ENCODE measurements at places on chromosomes 13 and 19.
A peak's percentile ranks its signal among the peaks of the same experiment; 100 is the strongest.

DNA sequence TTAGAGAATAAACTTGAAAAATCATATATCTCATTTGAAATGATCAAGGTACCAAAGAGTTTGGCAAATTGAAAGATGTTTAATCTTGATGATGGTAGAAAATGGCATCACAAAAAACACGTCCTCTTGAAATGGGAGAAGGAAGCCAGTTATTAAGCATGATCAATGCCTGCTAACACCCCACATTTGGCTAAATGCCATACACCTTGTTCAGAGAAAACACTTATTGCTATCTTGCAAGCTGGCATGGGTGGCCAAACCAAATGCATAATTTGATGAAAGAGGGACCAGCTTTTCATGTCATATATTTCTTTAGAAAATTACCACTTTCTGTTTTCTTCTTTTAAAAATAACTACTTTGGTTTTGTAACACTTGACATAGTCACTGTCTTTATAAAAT lies 141.3 kb downstream of the ZAR1L start:
- DNase-seq: no peak

DNA sequence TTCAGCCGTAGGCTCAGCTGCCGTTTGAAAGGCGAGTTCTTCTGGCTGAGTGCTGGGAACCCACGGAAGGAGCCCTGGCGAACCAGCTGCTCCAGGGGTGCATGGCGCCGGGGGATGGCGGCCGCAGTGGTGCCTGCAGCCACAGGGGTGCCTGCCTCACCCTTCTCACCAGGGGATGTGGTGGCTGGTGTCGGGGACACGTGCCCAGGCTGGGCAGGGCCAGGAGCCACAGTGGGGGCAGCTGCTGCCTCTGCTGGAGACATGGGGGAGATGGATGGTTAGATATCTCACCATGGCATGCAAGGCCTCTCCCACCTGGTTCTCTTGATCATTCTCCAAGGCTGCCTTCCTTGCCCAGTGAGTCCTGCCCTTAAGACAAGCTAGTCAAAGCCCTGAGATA lies 17.1 kb downstream of the NUMBL start:
- DNase-seq: no peak

DNA sequence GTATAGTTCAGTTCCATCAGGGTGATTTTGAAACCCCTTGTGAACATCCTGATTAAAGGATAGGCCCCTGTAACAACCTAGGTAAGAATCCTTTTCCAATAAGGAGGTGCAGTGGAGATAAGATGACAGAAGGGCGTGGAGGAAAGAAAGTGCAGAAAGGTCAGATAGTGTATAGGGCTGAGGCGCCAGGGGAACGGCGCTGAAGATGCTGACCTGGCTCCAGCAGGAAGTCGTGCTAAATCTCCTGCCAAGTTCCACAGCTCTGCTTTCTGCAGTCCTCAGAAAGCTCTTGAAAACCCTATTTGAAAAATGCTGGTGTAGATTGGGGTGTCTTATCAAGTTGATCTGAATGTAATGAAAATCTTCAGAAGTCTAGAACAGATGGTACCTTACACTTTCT lies 221.7 kb downstream of the COG6 start:
- DNase-seq: no peak

DNA sequence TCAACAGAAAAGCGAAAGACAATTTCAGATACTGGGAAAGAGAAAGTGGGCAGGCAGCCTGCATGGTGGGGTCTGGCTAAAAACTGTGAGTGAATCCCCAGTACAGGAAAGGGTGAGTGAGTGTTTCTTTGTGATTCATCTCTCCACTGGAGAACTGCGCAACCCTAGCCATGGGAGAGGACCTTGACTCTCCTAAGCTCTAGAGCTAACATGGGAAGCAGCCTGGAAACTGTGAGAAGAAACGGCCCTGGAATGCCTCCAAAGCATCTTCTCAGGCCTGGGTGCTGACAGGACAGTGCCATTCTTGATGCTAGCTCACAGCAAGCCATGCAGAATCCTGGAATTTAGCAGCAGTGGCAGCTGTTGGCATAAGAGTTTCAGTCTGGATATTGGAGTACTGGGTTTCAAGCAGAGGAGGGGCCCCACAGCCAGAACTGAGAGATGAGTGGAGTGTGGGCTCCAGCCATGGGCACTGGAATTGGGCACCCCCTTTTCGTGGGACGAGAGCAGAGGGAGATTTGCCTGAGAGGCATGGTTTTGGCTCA lies 18.7 kb upstream of the SLAIN1 start:
- no peak for DNase-seq

DNA sequence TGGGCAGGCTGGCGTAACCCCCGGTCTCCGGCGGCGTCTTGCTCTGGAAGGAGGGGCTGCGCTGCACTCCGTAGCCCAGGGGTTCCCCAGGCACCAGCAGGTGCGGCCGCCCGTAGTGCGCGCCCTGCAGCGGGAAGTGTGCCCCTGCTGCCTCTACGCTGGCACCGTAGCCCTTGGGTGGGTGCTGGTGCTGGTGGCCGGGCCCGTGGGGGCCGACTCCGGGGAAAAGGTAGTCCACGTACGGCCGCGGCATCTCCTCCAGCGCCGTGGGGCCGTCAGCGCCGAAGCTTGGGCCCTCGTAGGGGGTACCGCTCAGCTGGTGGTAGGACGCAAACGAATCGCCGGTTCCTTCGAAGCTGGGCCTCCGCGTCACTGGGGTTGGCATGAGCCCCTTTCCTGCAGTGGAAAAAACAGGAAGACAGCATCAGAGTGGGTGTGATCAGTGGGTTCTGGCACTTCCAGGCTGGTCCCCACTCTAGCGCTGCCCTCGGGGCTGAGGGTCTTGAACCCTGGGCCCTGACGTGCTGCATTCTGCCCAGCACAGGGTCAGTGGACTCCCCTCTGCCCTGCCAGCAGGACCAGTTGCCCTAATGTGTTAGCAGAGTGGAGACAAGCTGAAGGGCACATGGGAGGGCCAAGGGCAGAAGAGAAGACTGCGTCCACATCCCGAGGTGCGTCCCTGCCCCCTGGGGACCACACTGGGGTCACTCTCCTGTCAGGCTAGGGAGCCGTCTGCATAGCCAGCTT lies 72.3 kb downstream of the LATS2 start:
- DNase-seq: no peak

DNA sequence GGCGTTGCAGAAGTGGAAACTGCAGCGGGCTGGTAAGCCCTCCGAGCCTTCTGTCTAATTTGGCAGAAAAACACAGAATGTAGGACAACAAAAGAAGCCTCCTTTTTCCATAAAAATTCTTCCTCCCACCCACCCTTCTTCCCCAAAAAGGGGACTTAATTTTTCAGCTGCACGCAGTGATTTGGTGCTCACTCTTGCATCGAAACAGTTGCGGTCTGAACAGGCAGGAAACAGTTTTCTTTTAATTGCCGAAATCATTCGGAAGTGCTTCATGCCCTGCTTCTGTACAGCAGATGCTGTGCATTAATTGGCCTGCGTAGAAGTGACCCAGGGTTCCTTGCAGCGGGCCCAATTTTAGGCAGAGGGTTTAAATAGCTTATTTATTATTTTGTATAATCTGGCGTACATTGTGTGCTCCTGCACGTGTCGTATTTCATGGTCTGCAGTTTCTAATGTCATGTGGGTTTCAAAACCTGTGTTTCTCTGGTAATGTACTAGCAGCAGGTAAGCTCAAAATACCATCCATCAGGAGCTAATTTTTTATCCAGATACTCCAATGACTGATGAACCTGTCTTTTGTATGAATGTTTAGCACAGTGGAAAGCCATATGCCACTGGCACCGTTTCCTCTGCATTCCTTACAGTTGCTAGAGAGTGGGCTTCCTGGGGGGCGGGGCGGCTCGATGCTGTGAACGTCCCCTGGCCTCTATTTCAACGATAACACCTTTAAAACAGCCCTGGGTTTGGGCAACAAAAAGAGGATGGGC lies 66.6 kb downstream of the GGACT start:
- DNase-seq: no peak

- peak; percentile 45 for DNase-seq
Measured at GRCh38 chr19:48391100-48392005, at the start of gene KDELR1. KDELR1 (minus strand) TSS chr19:48391551; CDS start chr19:48391358, 193 bp downstream.

GRCh38 chr13:81874253-81874652 lies 1533.3 kb upstream of the SPRY2 start:
- no peak for DNase-seq

DNA sequence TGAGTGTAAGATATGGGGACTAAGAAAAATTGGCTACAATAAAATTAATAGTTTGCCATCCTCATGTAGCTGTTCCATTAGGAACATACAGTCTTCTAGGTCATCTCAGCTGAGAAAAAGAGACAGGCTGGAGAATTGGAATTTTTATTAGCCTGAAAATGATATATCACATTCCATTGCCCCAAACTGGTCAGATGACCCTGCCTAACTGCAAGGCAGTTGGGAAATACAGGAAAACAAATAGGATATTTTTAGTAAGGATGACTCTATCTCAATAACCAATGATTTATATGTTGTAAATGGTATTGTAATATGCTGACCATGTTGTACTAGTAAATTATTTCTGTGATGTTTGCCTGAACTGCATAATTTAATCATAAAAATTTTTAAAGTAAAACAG lies 673.8 kb downstream of the PCDH9 start:
- no peak for DNase-seq
